Pancreas (tissue), 10 donors: ENCODE measurements at places on chromosomes 2 and 18.
A peak's percentile ranks its signal among the peaks of the same experiment; 100 is the strongest.

- DNase-seq: no peak
- no peaks in the 10 kb centered on the region for H3K4me1 ChIP-seq
- H3K4me3 ChIP-seq: no peak overlapping the region
- no peaks in the 10 kb centered on the region for H3K36me3 ChIP-seq
- H3K27ac ChIP-seq: no peak overlapping the region
Measured at GRCh38 chr18:32072321-32072720, 19.4 kb upstream of the RNF138 start.

DNA sequence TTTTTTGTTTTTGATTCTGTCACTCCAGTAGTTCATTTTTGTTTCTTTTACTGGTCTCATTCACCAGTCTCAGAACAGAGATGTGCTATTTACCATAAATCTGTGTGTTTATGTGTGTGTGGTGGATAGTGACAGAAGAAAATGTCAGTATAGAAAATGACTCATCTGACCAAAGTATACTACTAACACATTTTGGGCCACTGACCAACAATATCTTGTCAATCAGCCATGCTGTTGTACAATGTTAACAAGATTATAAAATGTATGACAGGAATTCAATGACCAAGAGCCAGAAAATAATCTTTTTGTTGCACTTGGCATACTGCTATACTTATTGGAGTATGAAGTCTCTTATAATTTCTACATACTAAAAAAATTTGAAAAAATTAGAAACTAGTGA, 1081.4 kb upstream of the NRXN1 start:
- no peak overlapping the region for H3K4me3 ChIP-seq
- H3K36me3 ChIP-seq: no peaks in the 10 kb centered on the region
- H3K4me1 ChIP-seq: no peaks in the 10 kb centered on the region
- no peaks in the 10 kb centered on the region for H3K27me3 ChIP-seq
- no peak overlapping the region for H3K27ac ChIP-seq

DNA sequence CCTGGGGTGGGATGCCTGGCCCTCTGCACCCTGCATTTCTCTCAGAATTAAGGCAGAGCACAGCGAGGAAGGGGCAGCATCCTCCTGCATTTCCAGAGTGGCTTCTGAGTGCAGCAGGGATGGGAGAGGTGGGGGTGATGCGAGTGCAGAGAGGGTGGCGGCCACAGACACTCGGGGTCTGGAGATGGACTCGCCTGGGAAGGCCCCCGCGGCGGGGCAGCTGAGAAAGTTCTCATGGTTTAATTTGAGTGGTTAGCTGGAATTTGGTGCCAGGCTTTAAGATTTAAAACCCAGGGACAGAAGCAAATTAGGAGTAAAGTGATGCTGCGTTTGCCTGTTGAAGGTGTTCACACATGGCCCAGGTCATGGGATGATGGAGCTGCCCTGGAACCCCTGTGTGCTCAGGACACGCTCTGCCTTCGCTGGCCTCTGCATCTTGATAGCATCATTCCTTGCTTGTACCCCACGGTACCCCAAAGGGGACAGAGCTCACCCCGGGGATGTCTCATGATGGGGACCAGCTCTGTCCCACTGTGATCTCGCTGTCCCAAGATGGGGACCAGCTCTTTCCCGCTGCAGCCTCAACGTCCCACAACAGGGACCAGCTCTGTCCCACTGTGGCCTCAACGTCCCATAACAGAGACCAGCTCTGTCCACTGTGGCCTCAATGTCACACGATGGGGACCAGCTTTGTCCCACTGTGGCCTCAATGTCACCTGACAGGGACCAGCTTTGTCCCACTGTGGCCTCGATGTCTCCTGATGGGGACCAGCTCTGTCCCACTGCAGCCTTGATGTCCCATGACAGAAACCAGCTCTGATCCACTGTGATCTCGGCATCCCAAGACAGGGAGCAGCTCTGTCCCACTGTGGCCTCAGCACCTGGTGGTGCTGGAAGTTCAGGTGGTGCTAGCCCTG, 27.5 kb downstream of the TMEM18 start:
- no peaks in the 10 kb centered on the region for H3K27me3 ChIP-seq
- DNase-seq: no peak
- no peak overlapping the region for H3K4me3 ChIP-seq

- H3K4me3 ChIP-seq: no peak overlapping the region
- H3K36me3 ChIP-seq: no peaks in the 10 kb centered on the region
- H3K27me3 ChIP-seq: no peaks in the 10 kb centered on the region
- H3K27ac ChIP-seq: no peak overlapping the region
Measured at GRCh38 chr2:24881158-24881557, 38.9 kb downstream of the ADCY3 start.

- no peak for DNase-seq
- H3K4me3 ChIP-seq: no peak overlapping the region
- no peaks in the 10 kb centered on the region for H3K4me1 ChIP-seq
- H3K36me3 ChIP-seq: no peaks in the 10 kb centered on the region
- H3K27me3 ChIP-seq: no peaks in the 10 kb centered on the region
Measured at GRCh38 chr2:61733563-61733962, 120.3 kb downstream of the FAM161A start.

- H3K4me1 ChIP-seq: no peaks in the 10 kb centered on the region
- no peaks in the 10 kb centered on the region for H3K36me3 ChIP-seq
- DNase-seq: no peak
- H3K4me3 ChIP-seq: no peak overlapping the region
Measured at GRCh38 chr2:241771286-241772062, 5.1 kb upstream of the GAL3ST2 start.

DNA sequence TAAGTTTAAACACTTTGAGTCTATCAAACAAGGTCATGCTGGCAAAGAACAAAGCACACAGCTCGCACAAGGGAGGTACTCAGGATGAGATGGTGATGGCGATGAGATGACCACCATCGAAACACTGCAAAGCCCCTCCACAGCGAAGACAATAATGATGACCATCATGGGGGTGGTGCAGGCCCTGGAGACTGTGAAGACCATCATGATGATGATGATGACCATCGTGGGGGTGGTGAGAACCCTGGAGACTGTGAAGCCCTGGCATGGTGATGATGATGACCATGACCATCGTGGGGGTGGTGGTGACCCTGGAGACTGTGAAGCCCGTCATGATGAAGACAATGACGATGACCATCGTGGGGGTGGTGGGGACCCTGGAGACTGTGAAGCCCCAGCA, 81.6 kb upstream of the SALL3 start:
- no peaks in the 10 kb centered on the region for H3K4me1 ChIP-seq
- no peaks in the 10 kb centered on the region for H3K27me3 ChIP-seq
- H3K36me3 ChIP-seq: no peaks in the 10 kb centered on the region
- no peak for DNase-seq

GRCh38 chr2:36562240-36562639, 35.7 kb downstream of the FEZ2 start:
- peak overlapping the region; percentile 9 for H3K27ac ChIP-seq
- peaks cover 4% of the 10 kb centered on the region for H3K4me1 ChIP-seq
- no peaks in the 10 kb centered on the region for H3K36me3 ChIP-seq
- DNase-seq: no peak
- H3K27me3 ChIP-seq: no peaks in the 10 kb centered on the region

GRCh38 chr2:26380281-26380680, 21.4 kb upstream of the DRC1 start:
- H3K36me3 ChIP-seq: no peaks in the 10 kb centered on the region
- no peak for DNase-seq
- no peaks in the 10 kb centered on the region for H3K27me3 ChIP-seq
- H3K4me1 ChIP-seq: no peaks in the 10 kb centered on the region
- H3K27ac ChIP-seq: no peak overlapping the region
- H3K4me3 ChIP-seq: no peak overlapping the region

DNA sequence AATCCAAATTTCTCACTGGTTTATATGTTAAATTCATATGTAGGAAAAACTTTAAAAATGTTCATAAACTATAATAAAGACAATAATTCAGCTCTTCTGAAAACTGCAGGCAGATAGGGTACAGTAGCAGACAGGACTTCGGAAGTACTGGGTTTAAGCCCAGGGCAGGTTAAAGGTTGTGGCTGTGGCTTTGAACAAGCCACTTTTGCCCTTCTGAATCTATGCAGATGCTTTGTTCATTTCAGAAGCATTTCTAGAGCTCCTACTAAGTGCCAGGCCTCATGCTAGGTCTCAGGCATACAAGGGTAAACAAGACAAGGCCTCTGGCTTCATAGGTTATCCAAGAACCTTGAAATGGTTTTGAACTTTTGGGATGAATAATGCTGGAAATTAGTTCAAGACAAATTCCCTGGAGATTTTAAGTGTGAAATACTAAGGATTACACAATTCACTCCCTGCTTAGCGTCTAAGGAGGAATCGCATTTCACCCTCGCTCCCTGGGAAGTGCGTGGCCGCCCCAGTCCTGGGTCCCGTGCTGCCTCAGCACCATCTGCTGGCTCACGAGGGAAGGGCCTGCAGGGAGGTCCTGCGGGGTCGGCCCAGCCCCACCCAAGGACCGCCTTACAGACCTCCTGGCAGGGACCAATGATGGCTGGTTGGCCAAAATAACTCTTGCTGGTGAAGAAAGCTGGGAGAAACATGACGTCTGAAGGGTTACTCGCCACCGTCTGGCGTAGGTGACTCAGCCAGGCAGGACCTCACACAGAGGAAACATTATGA, 67.7 kb upstream of the L3MBTL4 start:
- H3K4me3 ChIP-seq: no peak overlapping the region
- peak overlapping the region; percentile 41 for H3K27ac ChIP-seq
- DNase-seq: peak; percentile 70
- no peaks in the 10 kb centered on the region for H3K36me3 ChIP-seq

- H3K4me1 ChIP-seq: no peaks in the 10 kb centered on the region
- no peak for DNase-seq
- H3K36me3 ChIP-seq: no peaks in the 10 kb centered on the region
- H3K27me3 ChIP-seq: no peaks in the 10 kb centered on the region
Measured at GRCh38 chr2:72682061-72682460, 143.8 kb downstream of the EXOC6B start.

GRCh38 chr18:9726175-9726574, 18.1 kb downstream of the RAB31 start:
- no peaks in the 10 kb centered on the region for H3K27me3 ChIP-seq
- H3K4me1 ChIP-seq: no peaks in the 10 kb centered on the region
- DNase-seq: no peak
- no peak overlapping the region for H3K4me3 ChIP-seq
- H3K36me3 ChIP-seq: no peaks in the 10 kb centered on the region
- H3K27ac ChIP-seq: no peak overlapping the region

- no peaks in the 10 kb centered on the region for H3K27me3 ChIP-seq
- no peaks in the 10 kb centered on the region for H3K36me3 ChIP-seq
- no peak for DNase-seq
- no peak overlapping the region for H3K27ac ChIP-seq
- no peaks in the 10 kb centered on the region for H3K4me1 ChIP-seq
Measured at GRCh38 chr2:174924061-174924693, 81.0 kb downstream of the CHN1 start.

- no peak overlapping the region for H3K27ac ChIP-seq
- H3K4me1 ChIP-seq: no peaks in the 10 kb centered on the region
- no peaks in the 10 kb centered on the region for H3K27me3 ChIP-seq
- H3K4me3 ChIP-seq: no peak overlapping the region
- peak; percentile 21 for DNase-seq
Measured at GRCh38 chr2:30758191-30758651, 49.0 kb downstream of the CAPN13 start.

GRCh38 chr2:65443509-65444186, 11.2 kb upstream of the SPRED2 start:
- no peak for DNase-seq
- no peaks in the 10 kb centered on the region for H3K4me1 ChIP-seq
- H3K27ac ChIP-seq: no peak overlapping the region
- no peaks in the 10 kb centered on the region for H3K36me3 ChIP-seq
- H3K4me3 ChIP-seq: no peak overlapping the region

- peaks cover 14% of the 10 kb centered on the region for H3K4me1 ChIP-seq
- no peak overlapping the region for H3K4me3 ChIP-seq
- H3K36me3 ChIP-seq: no peaks in the 10 kb centered on the region
Measured at GRCh38 chr2:55056024-55056521, 5.8 kb upstream of the RTN4 start.

DNA sequence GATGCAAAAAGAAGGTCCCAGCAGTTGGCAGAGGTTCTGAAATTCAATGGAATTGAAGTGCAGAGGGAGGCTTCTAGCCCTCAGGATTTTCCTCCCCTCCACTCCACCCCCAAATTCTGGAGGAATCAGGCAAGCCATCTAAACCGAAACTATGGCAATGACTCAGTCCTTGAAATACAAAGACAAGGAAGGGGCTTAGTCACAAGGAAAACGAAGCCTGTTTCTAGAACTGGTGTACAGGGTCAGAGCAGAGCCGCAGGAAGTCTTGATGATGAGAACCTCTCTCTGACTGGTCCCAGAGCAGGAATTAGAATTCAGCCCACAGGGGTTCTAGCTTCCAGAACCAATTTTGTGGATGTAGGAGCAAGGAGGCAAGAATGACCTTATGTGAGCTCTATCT, 111.7 kb upstream of the SCN1A start:
- DNase-seq: no peak
- H3K27me3 ChIP-seq: no peaks in the 10 kb centered on the region
- no peaks in the 10 kb centered on the region for H3K4me1 ChIP-seq
- H3K4me3 ChIP-seq: no peak overlapping the region
- H3K27ac ChIP-seq: no peak overlapping the region

DNA sequence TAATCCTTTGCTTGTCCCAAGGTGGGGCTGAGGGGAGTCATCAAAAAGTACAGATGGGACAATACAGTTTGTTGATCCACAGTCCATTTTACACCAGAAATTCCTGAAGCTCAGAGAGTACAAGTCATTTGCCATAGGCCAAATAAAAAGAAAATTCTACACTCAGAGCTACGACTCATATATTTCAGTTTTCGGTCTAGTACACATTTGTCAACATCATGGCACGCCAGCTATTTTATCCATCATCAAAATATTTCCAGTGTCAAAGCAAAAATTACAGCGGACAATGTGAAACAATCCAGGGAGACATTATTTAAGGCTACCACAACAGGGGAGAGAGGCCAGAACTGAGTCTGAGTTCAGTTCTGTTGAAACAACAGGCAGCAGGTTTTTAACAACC, 587.5 kb upstream of the DSEL start:
- H3K27ac ChIP-seq: no peak overlapping the region
- H3K4me3 ChIP-seq: no peak overlapping the region
- H3K4me1 ChIP-seq: no peaks in the 10 kb centered on the region
- DNase-seq: no peak
- H3K36me3 ChIP-seq: no peaks in the 10 kb centered on the region

GRCh38 chr2:28809927-28810326, 707 bp upstream of the SPDYA start:
- DNase-seq: no peak
- H3K27ac ChIP-seq: no peak overlapping the region
- H3K4me3 ChIP-seq: peak overlapping the region; percentile 50
- no peaks in the 10 kb centered on the region for H3K4me1 ChIP-seq
- H3K27me3 ChIP-seq: no peaks in the 10 kb centered on the region
- H3K36me3 ChIP-seq: no peaks in the 10 kb centered on the region
